RPMI8226 (cell line): ENCODE measurements at places on chromosomes 3 and 15.

DNA sequence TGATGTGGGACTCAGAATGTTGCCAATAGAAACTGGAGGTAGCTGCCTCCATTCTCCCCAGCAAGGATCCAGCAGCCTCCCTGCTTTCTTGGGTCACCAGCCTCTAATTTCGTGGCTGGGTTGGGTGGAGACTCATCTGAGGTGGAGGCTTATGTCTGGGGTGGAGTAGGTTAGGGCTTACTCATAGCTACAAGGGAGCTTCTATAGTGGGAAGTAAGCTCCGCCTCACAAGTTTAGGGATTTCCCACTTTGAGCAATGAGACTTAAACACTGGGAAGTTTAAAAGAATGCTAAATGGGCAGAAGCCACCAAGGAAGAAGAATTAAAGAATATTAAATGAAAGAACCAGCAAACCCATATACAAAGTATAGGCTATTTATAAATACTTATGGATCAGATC lies 63.8 kb downstream of the GJD2 start:
- DNase-seq = no peak

- no peak for DNase-seq
These were observed 144.9 kb upstream of the PLAAT1 start for GRCh38 chr3:193096076-193096475.

GRCh38 chr3:97438131-97438530 lies 326.4 kb upstream of the ARL6 start:
- no peak for DNase-seq

DNA sequence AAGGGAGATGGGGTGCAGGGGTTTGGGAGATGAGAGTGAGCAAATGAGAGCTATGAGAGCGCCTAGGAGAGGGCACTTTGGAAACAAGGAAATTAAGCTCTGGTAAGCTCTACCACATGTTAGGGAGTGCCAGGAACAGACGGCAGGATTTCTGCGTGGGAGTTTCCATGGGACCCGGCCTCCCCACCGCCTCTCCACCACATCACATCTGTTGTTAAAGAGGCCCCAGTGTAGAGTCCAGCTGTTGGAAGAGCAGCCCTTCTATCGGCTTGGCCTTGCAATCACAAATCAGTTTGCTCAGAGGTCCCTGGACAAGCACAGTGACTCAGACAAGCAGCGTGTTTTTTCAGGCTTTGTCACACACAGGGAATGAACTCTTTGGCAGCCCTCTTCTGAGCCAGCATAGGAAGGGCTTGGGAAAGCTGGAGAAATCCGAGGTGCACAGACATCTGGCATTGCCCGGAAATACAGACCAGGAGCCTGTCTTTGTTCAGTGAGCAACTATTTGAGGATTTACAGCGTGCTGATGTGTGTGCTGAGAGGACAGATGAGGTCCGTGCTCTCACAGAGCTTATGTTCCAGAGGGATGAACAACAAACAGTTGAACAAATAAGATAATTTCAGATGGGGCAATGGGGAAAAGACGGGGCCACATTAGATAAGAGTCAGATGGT lies 370.6 kb upstream of the PROK2 start:
- no peak for DNase-seq

GRCh38 chr3:15681668-15682067 lies 80.1 kb downstream of the BTD start:
- no peak for DNase-seq

GRCh38 chr15:91050128-91050455 lies 27.7 kb upstream of the VPS33B start:
- no peak for DNase-seq

GRCh38 chr15:69578787-69579583 lies 126.4 kb downstream of the RPLP1 start:
- DNase-seq = peak; percentile 94

GRCh38 chr3:187836823-187837770 lies 91.8 kb upstream of the BCL6 start:
- no peak for DNase-seq

GRCh38 chr3:12186046-12186445 lies 27.3 kb upstream of the TIMP4 start:
- no peak for DNase-seq

GRCh38 chr3:109023656-109024254 lies 70.1 kb upstream of the GUCA1C start:
- DNase-seq = peak; percentile 50

- DNase-seq = no peak
These were observed 2.7 kb downstream of the SST start for GRCh38 chr3:187667526-187667925.

DNA sequence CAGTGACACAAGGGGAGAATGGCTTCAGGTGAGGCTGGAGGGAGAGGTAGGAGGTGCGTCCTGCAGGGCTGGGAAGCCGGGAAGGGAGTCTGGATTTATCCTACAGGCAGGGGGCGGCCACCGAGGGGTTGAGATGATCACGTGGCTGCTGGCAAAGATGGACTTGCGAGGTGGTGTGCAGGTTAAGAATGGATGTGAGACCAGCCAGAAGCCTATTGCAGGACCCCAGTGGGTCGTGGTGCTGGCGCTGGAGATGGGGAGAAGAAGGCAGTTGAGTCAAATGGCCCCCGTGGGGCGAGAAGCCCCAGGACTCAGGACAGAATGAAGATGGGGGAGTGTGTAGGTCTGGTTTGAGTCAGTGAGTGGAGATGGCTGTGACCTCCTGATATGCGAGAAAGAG lies 183.1 kb downstream of the FAM43A start:
- DNase-seq = no peak

- no peak for DNase-seq
These were observed 51.6 kb upstream of the CPOX start for GRCh38 chr3:98645039-98645438.

DNA sequence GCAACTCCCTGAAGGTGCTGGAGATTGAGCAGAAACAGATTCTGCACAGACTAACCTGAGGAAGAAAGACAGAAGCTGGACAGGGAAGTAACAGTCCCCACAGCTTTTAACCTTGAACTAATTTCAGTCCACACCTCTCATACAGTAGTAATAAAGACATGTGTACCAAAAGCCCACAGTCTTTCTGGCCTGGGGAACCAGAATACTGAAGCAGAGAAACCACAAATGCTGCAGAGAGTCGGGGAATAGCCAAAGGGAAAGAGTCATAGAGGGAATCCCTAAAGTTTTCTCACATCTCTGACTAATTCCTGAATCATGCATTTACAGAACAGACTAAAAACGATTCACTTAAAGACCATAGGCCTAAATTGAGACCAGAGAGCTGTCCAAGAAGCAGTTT lies 503.4 kb upstream of the NECTIN3 start:
- no peak for DNase-seq

DNA sequence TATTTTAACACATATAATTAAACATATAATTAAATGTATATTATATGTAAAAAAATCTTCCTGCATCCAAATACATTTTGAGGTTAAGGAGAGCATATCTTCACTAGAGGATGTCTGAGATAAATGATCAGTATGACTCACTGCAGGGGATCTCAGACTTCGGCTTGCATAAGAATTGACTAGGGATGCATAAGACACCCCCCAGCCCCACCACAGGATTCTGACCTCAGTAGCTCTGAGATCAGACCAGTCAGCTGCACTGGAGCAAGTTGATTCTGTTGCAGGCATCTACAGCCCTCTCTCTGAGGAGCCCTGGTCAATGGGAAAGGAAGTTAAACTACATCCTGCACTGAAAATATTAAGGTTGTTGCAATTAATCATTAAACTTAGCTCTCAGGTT lies 29.0 kb upstream of the TBC1D21 start:
- DNase-seq = no peak

DNA sequence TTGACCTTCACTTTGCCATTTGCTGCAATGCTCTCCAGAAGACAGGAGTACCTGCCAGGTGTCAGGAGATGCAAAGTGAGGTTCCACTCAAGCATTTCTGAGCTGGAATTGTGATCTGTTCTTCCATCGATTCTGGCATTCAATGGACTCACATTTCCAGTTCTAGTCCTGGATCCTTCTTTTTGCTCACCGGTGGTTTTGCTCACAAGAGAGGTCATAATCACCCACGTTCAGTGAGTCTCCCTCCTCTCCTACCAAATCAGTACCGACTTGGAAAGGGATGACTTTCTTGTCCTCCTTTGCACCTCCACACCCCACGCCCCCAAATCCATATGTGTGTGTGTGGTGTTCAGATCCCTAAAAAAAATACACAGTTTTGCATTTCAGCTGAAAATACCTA lies 206.7 kb upstream of the IGF1R start:
- no peak for DNase-seq

DNA sequence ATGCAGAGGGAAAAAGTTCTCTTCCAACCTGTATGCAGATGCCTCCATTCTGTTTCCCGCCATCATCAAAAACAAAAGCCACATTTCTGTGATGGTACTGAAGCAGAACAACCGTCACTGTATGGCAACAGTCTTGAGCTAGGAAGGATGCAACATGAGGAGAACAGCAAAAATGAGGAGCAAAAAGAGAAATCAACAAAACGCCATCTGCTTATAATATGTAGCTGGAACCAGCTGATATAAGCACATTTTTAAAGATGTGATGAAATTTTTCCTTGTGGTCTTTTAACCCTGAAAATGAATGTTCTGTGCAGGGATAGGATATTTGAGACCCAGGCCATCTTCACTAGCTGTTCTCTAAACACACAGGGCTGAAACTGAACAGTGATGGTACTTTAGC lies 287.0 kb downstream of the ZIC4 start:
- no peak for DNase-seq

GRCh38 chr15:93066834-93067648 lies 22.0 kb downstream of the RGMA start:
- no peak for DNase-seq

DNA sequence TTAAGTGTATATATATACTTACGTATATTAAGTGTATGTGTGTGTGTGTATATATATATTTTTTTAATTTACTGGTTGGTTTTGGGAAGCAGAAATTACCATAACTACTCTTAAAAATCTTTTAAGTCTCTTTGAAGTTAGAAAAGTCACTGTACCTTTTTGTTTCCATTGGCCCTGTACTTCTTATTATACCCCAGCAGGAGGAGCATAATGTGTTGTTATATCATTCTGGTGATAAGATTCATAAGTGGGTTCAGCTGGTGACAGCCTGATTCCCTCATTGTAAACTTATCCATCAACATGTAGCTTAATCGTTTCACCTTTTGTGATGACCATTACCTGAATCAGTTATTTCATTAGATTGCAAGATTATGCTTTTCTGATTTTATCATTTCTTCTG lies 30.8 kb downstream of the MLH1 start:
- peak; percentile 8 for DNase-seq

- peak; percentile 72 for DNase-seq
These were observed 10.3 kb upstream of the COPG1 start for GRCh38 chr3:129238945-129239705.

- no peak for DNase-seq
These were observed 12.5 kb upstream of the FBLN2 start for GRCh38 chr3:13536432-13536831.
